ENCODE measurements at places on chromosomes 13 and 19.

GRCh38 chr19:47093254-47093653 is 20.3 kb downstream of the ZC3H4 start:
- DNase-seq: no peak

DNA sequence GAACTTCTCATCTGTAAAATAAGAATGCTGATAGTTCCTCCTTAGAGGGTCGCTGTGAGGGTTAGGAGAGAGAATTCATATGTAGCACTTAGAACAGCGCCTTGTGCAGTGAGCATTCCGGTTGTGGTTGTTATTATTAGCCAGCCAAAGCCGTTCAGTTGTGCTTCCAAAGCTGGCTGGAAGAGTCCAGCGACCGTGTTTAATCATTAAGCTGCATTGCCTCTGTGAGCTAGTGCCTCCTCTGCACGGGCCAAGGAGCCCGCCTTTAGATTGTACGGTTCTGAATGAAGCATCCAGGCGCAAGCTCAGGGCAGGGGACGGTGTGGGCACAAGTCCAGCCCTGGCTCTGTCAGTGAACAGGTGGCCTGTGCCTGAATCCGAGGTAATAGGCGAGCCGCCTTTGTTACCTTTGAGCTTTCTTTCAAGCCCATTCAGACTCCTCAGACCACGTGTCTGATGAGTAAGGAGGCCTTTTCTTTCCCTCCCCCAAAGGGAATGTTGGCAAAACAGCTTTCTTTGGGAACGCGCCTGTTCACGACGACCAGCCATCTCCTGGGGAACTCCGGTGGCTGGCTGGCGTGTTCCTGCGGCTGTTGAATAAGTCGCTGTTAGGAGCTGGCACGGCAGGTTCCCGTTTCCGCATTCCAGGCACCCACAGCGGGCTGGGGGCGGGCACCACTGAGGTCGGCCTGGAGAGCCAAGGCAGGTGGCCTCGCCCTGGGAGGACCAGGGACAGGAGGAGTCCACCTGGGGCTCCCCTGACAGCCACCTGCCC is 25.1 kb downstream of the SIPA1L3 start:
- peak; percentile 29 for DNase-seq

DNA sequence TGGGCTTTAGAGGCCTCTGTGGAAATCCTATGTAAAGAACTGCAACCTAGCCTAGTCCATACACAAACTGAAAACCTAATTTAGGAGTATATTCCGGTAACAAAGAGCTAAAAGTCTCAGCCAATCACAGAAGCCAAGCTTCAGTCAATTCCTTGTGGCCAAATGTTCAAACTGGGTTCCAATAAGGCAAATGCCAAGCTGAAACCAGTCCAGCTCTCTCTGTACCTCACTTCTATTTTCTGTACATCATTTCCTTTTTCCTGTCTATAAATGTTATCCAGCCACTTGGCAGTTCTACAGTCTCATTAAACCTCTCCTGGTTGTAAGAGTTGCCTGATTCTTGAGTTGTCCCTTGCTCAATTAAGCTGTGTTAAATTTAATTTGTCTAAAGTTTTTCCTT is 31.7 kb upstream of the UBL3 start:
- no peak for DNase-seq

DNA sequence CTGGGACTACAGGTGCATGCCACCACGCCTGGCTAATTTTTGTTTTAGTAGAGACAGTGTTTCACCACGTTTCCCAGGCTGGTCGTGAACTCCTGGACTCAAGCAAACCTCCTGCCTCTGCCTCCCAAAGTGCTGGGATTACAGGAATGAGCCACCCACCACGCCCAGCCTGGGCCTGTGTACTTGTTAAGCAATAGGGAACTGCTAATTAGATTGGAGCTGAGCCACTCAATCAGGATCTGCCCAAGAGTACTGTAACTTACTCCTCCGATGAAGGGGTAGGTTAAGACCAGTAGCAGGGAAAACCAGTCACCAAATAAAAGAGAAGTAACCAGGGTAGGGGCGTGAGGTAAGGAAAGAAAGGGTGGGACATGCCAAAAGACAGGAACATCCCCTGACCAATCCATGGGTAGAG is 2.3 kb downstream of the DDX39A start:
- no peak for DNase-seq

DNA sequence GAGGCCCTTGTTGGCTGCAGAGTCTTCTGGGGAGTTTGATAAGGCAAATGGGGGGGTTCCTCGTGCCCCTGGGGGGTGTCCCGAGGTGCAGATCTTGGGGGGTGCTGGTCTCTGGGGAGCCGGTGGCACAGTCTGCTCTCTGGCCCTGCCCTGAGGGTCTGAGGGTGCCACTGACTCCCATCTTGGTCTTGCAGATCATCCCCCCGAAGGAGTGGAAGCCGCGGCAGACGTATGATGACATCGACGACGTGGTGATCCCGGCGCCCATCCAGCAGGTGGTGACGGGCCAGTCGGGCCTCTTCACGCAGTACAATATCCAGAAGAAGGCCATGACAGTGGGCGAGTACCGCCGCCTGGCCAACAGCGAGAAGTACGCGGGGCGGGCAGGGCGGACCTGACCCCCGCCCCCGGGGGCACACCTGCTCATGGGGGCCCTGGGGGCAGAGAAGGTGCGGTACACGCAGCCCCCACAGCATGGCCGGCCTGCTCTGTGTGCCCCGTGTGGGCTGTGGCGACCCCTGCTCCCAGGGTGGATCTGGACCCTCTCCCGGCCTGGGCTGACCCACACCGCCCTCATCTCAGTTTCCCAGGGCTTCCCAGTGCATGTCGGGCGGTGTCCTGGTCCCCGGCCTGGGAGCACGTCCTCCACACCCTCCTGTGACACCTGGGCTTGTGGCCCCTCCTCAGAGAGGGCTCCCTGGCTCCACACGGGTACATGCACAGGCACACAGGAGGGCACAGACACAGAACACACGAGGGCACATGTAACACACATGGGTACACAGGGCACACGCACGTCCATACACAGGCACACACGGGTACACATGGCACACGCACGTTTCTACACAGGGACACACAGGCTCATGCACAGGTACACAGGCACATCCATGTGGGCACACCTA is 71.0 kb downstream of the KDM4B start:
- DNase-seq: no peak

DNA sequence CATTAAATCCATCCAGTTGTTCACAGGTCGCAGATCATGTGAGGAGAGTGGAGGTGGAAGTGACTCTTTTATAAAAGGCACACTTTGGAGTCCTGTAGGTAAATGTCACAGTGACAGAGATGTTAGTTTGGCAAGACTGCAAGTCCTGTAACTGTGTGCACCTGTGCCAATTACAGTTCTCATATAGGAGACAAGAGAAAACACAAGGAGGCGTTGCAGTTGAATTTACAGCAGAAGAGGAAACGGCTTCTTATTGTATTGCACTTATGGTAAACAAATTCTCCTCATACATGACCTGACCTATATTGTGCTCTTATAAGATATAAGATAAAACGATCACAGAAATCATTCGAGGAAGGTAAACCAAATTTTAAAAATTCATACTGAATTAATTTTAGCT is 732.8 kb upstream of the SLC10A2 start:
- no peak for DNase-seq

GRCh38 chr13:80658705-80659104 is 317.8 kb upstream of the SPRY2 start:
- DNase-seq: no peak

DNA sequence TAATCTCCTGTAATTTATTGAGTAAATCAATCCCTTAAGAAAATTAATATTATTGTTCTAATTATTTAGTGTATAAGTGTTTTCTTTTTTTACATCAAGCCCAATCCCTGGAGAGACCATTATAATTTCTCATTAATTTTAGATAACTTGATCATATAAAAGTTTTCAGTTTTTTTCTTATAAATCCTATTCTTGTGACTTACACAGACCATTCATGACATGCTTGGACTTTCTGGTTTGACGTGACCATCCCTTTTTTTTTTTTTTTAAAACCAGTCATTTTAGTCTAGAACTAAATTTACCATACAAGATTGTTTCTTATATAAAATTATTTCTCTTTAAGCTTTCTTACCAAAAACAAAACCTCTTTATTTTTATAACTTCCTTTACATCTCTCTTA is 5.4 kb upstream of the MTRF1 start:
- DNase-seq: no peak

- DNase-seq: no peak
Observed at GRCh38 chr13:95956589-95957148, 96.5 kb downstream of the UGGT2 start.

DNA sequence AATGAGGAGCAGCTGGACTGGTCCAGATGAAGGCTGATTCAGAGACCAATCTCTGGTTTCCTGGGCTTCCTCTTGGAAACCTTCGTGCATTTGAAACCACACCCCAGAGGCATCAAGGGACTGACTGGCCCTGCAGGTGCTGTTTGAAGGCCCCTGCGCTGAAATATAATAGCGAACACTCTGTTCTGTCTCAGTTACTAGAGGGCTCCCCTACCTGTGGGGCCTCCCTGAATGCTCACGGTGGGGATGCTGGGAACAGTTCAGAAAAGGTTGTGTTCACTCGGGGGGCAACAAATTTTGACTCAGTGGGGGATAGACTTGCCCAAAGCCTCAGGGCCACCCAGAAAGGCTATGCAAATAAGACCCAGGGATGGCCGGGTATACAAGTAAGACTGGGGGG is 6.4 kb downstream of the CCDC8 start:
- DNase-seq: no peak
